ENCODE measurements at places on chromosomes 6 and 20.

- DNase-seq: peak; percentile 10
These were observed 13.5 kb upstream of the ZNF391 start for GRCh38 chr6:27374824-27375612.

- no peak for DNase-seq
These were observed 275.6 kb downstream of the TENT5A start for GRCh38 chr6:81476881-81477280.

DNA sequence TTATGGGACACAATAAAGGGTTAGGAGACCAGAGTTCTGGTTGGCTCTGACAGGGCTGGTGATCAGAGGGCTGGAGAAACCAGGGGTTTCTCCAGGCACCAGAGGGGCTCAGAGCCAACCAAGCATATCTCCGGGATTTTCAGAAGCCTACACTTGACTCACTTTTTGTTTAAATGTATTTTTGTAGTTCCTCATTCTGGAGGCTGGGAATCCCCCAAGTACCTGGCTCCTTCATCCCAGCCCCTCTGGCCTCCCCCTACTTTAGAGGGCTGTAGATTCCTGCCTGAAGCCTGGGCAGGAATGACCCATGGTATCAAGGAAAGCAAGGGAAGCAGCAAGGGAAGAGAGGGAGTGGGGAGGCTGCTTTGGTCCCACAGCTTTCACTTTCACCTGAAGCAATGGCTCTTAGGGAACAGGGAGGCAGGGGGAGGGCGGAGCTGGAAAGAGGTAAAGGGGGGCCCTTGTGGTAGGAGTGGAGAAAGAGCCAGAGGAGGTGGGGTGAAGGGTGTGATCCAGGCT is 973 bp downstream of the CD40 start:
- peak; percentile 46 for DNase-seq

DNA sequence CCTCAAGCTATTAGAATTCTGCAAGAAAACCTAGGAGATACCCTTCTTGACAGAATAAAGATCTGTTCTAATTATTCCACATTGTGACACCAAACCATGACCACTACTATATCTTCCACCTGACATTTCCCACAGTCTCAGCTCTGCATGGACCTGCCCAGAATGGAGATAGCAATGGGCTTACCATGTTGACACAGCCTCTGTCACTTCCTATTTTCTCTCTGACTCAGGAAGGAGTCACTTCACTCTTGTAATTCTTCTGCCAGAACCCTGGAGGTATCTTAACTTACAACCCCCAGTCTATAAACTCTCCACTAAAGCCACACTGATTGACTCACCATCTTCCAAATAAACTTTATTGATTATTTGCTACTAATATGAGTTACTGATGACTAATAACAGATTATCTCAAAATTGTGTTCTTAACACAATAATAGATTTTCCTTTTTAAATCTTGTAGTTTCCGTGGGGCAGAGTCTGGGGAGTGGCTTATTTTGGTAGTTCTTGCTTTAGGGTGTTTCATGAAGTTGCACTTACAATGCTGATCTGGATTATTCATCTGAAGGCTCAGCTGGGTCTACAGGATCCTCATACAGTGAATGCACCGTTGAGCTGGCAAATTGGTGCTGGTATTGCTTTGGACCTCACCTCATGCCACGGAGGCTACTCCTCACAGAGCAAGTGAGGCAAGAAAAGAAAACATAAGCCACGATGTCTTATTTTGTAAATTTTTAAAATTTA is 869.9 kb downstream of the KIF16B start:
- no peak for DNase-seq

DNA sequence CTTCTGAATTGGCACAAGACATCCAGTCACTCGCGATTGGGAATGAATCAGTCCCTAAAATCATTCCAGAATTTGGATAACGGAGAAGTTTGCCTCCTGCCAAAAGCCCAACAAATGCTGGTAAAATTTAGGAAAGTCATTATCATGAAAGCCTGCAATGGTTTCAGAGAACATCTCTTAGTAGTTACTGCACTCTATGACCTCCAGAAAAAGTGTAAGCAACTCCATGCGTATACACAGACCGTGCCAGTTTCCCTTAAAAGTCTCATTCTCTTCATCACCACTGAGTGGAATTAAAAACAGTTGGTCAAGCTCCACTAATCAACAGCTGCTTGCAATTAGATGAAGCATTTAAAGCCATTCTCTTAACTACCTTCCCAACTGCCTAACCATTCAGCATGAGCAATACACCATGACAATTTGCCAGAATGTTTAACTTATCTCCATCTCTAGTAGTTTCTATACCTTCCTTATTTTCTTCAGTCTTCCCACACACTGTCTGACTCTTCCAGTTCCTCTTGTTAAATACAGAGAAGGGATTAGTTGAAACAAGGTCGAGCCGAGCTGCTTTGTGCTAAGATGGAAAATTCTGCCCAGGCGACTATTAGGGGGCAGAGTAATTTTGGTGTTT is 183.6 kb upstream of the PRDM1 start:
- no peak for DNase-seq

GRCh38 chr20:57622579-57623381 is 2.6 kb upstream of the ZBP1 start:
- DNase-seq: peak; percentile 12

GRCh38 chr20:62193079-62194025 is 10.5 kb downstream of the MTG2 start:
- DNase-seq: no peak

DNA sequence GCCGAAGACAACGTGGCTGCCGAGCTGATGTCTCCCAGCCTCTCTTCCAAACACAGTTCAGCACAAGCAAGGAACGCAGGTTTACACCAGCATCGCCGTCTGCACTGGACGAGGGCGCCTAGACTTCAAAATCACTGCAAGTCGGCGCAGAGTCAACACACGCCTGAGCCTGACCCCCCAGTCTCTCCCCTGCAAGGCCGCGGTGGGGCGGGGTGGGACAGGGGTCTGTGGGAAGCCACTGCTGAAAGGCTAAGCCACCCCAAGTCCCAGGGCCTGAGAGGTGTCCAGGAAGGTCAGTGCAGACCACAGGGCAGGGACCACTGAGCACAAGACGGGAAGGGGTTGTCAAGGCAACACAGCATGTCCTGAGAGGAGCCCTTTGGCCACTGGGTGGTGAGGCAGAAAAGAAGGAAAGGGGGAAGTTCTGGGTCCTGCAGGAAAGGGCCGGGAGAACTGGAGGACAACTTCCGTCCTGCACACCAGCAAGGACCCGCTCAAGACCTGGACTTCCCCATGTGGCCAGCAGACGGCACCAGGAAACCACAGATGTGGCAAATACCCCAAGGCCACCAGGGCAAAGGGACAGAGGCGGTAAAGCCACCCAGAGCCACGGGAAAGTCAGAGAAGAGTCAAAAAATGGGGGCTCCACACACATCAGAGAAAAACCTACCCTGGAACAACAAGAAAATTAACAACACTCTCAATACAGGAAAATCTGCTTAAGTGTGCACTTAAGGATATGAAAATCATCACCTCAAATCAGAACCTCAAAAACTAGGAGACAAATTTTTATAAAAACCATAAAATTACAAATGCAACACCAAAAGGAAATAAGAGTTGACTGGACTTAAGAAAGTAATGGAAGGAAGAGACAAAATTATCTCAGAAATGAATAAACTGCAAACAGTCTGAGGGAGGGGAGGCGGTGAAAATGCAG is 84.8 kb downstream of the TAF4 start:
- DNase-seq: peak; percentile 60

GRCh38 chr20:50597406-50597969 is 87.3 kb downstream of the PTPN1 start:
- no peak for DNase-seq

- DNase-seq: no peak
These were observed 152.1 kb upstream of the RIMS1 start for GRCh38 chr6:71733970-71734899.

- no peak for DNase-seq
These were observed 290.5 kb upstream of the ZFP64 start for GRCh38 chr20:52482044-52482443.

GRCh38 chr6:299104-299980 is 7.1 kb downstream of the DUSP22 start:
- peak; percentile 76 for DNase-seq

DNA sequence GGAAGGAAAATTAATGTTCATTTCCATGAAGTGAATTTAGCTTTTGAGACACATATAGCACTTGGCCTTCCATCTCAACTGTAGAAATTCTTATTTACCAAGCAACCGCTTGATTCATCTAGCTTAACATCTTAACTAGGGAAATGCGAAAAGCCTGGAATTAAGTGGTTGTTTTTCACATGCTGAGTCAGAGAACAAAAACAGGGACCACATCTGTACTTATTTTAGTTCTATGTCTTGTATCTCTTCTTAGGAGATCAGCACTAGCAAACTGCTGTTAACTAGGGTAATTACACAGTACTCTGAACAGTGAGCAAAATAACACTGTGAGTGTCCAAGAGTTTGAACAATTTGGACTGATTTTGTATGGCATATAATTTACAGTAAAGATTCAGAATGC is 590.9 kb upstream of the NRSN1 start:
- no peak for DNase-seq

GRCh38 chr6:163490826-163491577 is 76.5 kb downstream of the QKI start:
- DNase-seq: no peak

DNA sequence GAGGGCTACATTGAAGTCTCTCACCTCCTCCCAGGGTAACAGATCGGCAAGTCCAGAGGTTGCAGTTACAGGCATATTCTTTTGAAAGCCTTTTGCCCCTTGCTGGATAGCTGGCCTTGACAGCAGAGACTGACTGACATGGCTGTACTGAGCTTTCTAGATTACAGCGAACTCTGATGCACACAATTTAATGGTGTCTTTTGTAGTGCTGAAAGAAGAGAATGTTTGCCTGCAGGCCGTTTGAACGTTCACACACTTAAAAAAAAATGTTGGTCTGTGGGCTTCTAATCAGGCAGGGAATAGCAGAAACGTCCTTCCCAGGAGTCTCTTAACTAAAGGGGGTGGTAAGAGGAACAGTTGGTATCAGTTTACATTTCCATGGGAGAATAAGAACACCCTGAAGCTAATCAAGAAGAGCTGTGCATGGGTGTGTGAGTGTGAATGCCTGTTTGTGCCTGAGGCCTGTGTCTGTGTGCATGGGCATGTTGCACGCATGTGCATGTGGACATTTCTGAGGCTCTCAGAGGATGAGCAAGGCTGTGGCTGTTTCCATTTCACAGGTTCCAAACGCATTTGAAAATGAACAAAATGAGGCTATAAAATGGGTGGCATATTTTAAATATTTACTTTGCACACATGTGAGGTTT is 213.9 kb upstream of the SSTR4 start:
- no peak for DNase-seq

GRCh38 chr20:51966296-51966971 is 164.1 kb upstream of the SALL4 start:
- DNase-seq: peak; percentile 62

GRCh38 chr6:3956054-3956453 is 106.9 kb downstream of the FAM50B start:
- DNase-seq: no peak

DNA sequence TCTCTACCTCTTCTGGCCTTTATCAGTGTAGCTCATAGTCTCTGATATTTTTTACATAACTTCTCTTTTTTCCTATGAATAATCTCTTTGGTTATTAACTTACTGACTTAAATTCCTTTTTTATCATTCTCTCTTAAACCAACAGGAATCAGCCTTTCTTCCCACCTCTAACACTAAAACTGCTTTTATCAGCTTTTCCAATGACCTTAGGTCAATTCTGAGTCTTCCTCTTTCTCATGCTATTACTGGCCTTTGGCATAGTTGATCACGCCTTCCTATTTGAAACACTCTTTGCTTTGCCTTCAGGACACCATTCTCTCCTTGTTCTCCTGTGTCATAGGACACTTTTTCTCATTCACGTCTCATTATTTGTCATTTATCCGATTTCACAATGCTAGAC is 8.1 kb upstream of the HINT3 start:
- peak; percentile 49 for DNase-seq

GRCh38 chr20:63005365-63005861 is 1.4 kb downstream of the BHLHE23 start:
- no peak for DNase-seq

- DNase-seq: no peak
These were observed 33.1 kb upstream of the DAAM2 start for GRCh38 chr6:39758905-39759605.

DNA sequence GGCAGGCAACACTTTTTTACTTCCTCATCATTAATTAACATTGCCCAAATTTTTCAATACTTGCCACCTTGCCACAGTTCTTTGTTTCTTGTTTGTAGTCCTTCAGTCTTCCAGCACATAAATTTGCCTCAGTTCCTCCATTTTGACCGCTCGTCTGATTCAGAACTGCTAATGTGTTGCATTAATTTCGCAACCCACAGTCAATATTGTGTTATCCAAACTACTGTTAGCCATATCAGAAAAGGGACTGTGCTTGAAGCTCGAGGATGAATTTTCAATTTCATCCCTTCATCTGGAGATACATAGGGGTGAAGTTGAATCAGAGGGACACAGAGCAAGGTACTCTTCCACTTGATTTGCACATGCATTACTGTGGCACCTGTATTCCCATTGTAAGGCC is 421.5 kb downstream of the CDKAL1 start:
- DNase-seq: no peak

DNA sequence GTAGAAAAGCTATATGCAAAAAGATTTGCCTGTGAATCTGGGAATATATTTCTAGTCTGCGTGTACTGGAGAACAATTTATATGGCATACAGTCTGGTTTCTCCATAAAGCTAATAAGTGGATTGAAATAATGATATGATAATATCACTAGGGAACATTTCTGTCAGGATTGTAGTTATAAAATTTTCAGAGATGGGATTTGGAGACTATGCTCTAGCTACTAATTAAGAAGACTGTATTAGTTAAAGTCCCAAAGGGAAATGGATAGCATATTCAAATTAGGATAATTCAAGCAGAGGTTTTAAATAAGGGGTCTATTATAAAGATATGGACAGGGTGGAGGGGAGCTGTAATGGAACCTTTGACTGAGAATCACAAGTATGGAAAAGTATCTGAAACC is 7.2 kb upstream of the STX11 start:
- DNase-seq: no peak

GRCh38 chr6:135680964-135681913 is 170.3 kb upstream of the PDE7B start:
- no peak for DNase-seq

DNA sequence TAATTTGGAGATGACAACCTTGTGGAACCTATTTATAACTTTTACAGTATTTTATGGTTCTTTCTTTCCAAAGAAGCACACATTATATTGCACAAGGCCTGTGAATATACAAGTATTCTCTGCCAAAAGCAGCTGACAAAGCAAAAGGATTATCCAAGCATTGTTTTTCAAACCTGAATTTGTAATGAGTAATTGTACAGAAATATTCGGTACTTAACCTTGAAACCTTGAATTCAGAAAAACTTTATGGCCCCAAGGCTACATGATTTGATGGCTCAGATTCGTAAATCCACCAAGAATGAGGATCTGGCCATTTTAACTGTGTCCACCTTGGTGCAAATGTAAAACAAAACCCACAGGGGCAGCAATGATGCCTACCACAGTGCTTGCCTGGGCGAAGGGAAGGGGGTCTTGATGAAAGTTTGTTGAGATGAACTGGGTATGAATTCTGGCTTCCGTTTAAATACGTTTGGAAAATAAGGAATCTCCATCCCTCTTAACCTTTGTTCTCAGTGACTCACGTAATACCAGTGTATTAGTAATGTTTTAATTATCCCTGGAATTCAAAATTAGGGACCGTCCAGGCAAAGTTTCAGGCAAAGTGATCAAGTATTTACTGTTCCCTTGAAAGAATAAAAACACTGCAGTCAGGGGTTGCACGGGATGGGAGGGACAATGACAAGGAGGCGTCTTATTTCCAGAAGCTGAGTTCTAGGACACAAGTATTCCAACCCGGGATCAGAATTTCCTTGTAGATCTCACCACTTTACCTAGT is 2.7 kb upstream of the RBM24 start:
- no peak for DNase-seq

Data from suppressor macrophage treated with lipopolysaccharide for 4 hours (primary cell).